Endodermal cell (in vitro differentiated cells): ENCODE measurements at places on chromosomes 4 and X. TPM values are rescaled to one million over a fixed set of nuclear protein-coding genes. Genes with fewer than 3 reads are reported as not detected.

The MEPE gene
- 0.36 to 0.89 TPM (median 0.82 TPM) in 3 replicates for total RNA-seq

- DNase-seq = no peak
These were observed 27.5 kb upstream of the PCDH18 start for GRCh38 chr4:137559801-137560200.

DNA sequence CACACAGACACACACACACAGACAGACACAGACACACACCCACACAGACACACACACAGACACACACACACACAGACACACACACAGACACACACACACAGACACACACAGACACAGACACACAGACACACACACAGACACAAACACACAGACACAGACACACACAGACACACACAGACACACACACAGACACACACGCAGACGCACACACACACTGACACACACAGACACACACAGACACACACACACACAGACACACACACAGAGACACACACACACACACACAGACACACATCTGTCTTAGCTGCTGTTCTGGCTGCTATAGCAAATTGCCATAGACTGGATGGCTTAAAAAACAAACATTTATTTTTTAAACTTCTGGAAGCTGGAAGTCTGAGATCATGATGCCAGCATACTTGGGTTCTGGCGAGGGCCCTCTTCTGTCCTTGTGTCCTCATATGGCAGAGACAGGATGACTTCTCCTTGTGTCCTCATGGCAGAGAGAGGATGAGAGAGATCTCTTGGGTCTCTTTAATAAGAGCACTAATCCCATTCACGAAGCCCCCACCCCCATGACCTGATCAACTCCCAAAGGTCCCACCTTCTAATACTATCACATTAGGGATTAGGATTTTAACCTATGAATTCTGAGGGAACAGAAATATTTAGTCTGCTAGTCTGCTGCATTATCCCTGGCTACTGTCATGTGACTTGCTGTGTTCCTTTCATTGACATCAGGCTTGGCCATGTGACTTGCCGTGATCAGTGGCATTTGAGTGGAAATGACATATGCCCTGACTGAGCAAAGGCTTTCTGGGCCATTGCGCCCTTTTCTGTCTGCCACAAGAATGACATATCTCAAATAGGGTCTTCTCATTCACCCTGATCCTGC lies 32.7 kb upstream of the RASGEF1B start:
- DNase-seq = no peak

GRCh38 chr4:76689145-76689817 lies 208.7 kb downstream of the SOWAHB start:
- DNase-seq = peak; percentile 92

The NAP1L3 gene
- 6.0 to 8.0 TPM (median 7.9 TPM) in 3 replicates for total RNA-seq

GRCh38 chr4:87101543-87102199 lies 118.7 kb downstream of the KLHL8 start:
- DNase-seq = no peak

The PDHA2 gene
- total RNA-seq = not detected in 2 replicates

The WDR1 gene
- 197 to 232 TPM (median 222 TPM) in 3 replicates for total RNA-seq

DNA sequence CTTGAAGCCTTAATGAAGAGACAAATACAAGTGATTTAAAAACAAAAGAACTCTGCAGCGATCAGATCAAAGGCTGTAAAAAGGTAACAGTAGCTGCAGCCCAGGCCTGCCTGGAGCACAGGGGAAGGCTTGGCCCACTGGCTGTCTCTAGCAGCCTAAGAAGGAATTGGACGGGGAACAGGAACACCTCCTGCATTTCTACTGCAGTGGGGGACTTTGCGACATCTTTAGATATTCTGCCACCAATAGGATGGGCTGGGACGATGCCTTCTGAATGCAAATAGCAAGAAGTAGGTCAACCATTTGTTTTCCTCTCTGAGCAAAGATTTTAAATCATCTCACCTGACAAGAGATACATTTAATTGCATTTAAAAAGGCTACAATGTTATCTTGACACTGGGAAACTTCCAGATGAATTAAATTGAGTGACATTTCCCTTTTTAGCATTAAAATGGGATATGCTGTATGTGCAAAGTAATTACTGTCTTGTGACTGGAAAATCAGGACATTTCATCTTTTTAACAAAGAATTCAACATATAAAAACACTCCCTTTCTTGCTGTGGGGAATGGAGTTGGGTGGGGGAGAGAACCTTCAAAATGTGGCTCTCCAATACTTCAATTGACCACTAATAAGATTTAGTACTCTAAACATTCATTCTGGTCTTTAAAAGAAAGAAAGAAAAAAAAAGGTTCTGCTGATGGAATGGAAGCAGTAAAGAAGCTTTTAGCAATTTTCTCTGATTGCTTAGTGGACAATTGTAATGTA lies 70.0 kb downstream of the NYX start:
- no peak for DNase-seq

DNA sequence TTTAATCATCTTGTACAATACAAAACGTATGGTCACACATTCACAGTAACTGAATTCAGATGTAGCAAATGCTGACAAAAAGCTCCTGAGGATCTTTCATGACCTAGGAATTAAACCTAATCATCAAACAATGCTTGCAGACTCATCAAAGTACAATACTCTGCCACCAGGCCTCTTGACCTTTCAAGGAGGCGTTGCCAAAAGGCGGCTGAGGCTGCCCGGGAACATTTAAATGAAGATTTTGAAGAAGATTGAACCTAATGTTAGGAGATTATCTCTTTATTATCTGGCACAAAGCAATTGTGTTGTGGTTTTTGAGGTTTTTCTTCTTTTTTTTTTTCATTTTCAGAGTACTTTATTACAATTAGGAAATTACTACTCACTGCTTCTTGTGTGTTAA lies 340.5 kb downstream of the GALNTL6 start:
- no peak for DNase-seq

DNA sequence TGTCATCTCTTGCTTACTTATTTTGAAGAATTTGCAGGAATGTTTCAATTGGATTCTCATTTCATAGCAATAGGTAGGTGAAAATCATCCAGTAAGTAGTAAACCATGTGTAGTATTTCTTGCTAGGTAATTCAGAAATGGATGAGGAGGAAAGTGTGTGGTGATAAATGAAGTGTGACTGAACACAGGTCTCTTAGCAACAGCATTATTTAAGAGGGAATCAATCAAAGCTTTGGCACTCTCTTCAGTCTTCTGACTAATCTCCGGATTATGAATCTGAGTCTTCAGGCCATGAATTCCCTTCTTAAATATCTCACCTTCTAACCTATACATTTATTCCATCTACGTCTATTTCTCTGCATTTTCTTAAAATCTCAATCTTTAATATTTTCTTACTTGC lies 55.8 kb upstream of the ARHGAP24 start:
- no peak for DNase-seq

The CCDC110 gene
- 0.38 to 0.80 TPM (median 0.78 TPM) in 3 replicates for total RNA-seq

DNA sequence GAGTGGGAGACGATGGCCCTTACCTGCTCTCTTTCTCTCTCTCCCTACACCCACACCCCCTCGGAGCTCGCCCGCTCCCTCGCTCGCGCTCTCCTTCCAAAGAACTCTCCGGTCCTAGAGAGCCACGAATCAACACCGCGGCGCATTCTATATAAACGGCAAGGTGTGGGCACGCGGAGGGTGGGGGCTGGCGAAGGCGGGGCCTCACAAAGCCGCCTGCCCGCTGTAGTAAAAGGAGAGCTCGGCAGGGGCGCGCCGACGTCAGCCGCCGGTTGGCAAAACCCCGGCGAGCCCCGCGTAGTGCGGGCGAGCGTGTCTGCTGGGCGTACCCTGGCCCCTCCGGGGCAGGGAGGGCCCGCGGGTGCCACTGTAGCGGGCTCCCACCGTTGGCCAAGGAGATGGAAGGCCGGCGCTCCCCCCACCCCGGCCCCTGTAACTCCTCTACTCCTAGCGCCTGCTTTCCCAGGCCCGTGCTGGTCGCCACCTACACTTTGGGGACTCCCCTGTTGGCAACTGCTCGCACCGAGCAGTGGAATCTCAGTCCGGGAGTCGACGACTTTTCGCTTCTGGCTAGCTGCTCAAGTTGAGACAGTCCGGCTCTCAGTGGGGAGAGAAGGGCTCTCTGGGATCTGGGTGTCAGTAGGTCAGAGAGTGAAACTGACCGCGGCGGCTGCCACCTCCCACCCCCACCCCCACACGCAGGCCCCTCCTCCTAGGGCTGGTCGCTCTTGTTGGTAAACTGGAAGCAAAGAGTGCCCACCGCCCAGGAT lies 325.5 kb upstream of the F9 start:
- peak; percentile 87 for DNase-seq

- no peak for DNase-seq
These were observed 100.6 kb downstream of the GC start for GRCh38 chr4:71683309-71683708.

The APLN gene
- total RNA-seq = 0.22 and 0.29 TPM in 2 replicates

GRCh38 chrX:47578692-47579091 lies 3.5 kb upstream of the TIMP1 start:
- no peak for DNase-seq

The PFKFB1 gene
- 0.55 TPM in 1 of 2 replicates, not detected in the other for total RNA-seq

GRCh38 chrX:70979136-70979762 lies 48.4 kb upstream of the SLC7A3 start:
- DNase-seq = peak; percentile 57

DNA sequence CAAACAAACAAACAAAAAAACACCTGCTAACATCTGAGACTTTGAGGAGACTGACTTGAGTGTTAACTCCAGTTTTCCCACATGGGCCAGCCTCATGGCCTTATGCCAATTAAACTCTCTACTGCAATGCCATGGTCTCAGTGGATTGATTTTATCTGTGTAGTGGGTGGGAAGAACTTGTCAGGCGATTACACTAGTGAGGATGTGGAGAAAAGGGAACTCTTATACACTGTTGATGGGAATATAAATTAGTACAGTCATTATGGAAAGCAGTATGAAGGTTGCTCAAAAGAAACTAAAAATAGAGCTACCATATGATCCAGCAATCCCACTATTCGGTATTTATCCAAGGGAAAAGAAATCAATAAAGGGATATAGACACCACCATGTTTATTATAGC lies 12.8 kb upstream of the XIAP start:
- DNase-seq = no peak

DNA sequence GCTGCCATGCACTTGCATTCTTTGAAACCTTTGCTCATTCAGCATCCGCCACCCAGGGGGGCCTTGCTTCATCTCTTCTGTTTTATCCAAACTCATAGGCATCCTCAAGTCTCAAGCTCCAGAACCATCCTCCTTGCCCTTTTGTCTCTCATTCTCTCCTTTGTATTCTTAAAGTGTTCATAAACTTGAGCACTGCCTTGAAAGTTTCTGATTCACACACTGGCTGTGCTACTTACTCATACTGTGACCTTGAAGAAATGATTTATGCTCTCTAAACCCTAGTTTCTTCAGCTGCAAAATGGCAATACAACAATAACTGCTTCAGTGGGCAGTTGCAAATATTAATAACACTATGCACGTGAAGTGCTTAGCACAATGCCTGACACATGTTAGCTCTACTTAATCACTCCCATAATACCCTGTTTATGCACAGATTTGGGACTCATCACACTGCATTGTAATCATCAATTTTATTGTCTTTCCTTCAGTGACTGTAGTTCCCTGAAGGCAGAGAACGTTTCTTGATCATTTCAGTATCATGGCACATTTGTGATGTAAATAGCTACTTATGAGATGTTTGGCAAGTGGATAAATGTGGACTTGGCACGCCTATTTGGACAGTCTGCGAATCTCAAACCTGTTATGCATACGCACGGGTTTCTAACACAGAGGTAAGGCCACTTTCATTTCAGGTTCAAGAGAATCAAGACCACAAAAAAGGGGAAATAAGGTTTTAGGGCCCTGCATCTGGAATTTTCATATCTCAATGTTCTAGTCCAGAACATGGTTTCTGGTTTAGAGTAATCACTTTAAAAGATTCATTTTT lies 291.0 kb downstream of the LDB2 start:
- no peak for DNase-seq

DNA sequence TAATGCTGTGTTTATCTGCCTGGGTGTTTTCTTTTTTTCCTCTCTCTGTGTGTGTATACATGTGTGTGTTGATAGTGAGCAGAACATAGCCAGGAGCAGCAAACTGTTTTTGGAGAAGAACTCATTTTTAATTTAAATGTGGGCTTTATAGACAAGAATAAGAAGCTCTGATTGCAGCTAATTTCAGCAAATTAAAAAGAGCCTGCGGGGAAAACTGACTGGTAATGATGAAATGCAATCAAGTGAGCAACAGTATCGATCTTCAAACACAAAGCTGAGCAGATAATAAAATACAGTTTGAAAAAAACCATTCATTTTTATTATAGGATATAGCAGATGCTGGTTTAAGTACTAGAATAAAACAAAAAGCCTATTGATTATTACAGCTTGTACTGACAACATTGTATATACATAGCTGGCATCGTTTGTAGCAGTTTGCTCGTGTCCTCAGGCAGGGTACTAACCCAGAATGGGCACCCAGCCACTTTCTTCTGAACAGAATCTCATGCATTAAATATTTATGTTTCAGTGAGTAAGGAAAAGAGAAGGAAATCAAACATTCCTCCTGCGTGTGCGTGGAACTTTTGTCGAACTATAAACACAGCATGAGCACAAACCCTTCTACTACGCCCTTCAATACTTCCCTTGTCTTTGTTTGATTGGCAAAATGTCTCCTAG lies 73.5 kb upstream of the ZFP42 start:
- DNase-seq = no peak

DNA sequence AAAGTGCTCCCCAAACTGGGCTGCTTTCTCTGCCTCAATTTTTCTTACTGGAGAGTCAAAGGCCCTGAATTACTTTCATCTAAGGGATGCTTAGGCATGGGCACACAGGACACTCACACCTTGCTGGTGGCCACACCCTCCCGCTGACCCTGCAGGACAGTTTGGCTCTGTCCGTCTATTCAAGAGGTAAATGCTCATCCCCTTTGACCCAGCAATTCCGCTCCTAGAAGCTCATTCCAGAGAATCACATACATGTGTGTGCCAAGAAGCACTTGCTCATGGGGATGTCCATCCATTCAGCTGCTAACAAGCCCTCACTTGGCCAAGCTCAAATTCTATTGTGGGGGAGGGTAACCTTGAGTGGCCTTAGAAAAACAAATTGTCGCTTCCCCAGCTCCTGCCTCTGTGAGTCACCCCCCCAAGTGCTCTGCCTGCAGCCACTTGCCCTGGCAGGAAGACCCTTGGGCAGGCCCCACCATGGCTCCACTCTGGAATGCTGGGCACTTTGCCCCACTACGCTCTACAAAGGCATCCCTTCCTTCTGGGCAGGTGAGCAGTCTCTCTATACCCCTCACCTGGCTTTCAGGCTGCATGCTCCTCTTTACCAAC lies 54.5 kb downstream of the HTRA3 start:
- DNase-seq = peak; percentile 29

The PRSS12 gene
- 4.1 to 4.6 TPM (median 4.2 TPM) in 3 replicates for total RNA-seq

The EDA gene
- total RNA-seq = 70.6 to 113 TPM (median 71.0 TPM) in 3 replicates

DNA sequence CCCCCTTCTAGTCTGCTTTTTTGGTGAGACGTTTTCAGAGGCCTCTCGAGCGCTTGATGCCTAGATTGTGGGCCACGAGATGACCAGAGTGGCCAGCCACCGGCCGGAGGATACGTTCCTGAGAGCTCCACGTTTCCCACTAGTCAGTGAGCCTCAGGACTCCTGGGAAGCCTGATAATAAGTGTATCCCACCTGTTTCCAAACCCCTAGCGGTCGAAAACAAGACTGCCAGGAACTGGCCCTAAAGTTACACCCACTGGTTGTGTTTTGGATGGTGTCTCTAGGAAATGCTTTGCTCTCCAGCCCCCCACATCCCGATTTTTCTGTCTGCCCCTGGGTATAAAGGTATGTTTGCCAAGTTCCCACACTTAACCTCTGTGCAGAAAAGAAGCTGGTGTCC lies 4.6 kb upstream of the RS1 start:
- DNase-seq = peak; percentile 75
